ENCODE measurements at places on chromosomes 6 and 20.

DNA sequence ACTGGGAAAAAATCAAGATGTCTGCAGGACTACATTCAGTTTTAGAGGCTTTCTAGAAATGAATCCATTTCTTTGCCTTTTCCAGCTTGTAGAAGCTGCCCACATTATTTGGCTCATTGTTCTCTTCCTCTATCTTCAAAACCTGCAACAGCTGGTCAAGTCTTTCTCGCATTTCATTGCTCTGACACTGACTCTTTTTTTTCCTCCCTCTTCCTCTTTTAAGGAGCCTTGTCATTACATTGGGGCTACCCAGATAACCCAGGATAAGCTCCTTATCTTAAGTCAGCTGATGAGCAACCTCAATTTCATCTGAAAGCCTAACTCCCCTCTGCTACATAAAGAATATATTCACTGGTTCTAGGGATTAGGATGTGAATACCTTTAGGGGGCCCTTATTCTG is 53.2 kb upstream of the CEP162 start:
- peak; percentile 7 for DNase-seq

DNA sequence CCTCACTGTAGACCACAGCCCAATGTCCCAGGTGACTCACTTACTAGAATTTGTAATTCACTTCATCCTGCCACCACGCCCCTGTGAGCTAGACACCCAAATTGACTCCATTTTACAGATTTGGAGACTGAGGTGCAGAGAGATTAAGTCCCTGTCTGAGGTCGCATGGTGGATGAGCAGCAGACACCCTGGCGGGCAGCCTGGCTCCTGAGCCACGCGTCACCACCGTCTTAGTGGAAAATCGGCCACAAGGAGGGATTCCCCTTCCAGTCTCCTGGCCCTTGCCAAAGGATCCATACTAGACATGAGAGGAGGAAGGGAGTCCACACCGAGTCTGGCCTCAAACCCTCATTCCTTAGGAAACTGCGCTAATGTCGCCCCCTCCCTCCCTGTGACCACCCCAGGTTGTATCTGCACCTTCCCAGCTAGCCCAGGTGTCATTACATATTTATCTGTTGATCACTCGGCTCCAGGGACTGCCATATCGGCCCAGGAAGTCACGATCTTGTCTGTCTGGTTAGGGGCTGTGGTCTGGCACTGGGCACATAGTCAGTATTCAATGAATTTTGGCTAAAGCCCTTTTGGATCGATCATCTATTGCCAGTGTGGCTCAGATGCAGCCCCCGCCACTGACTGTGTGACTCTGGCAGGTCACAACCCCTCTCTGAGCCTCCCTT is 25.7 kb upstream of the PTGIS start:
- DNase-seq: no peak

- no peak for DNase-seq
These were observed 18.2 kb downstream of the FERMT1 start for GRCh38 chr20:6104493-6105188.

DNA sequence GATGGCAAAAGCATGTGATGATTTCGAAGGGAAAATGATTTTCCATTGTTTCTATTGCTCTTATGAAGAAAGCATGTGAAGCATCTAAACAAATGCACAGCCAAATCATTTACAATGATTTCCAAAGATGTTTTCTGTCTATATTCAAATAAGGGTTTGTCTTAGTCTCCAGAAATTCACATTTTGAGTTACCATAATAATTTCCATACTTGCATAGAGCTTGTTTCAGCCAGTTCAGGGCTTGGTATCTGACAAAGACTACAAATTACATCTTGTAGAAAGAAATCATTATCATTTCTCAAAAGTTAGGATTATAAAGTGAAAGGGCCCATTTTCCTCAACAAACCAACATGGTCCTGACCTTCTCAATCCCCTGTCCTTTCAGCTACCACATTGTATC is 74.4 kb upstream of the PLEKHG1 start:
- DNase-seq: no peak

GRCh38 chr20:57619051-57619831 is 985 bp downstream of the ZBP1 start:
- DNase-seq: no peak

DNA sequence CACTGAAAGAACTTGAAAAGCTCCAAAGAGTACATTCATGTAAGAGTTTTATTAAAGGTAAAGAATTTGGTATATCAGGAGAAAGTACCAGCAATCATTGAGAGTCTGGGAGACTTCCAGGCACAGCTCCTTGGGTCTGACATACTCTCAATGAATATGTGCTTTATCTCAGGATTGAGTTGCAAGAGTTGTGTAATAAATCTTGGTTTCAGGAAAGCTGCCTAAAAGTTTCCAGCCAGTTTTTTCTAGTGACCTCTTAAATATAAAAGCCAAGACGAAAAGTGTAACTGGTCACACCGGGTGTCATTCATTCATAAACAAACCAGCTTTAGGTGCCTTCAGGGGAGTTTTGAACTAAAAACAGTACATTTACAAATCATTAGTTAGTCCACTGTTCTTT is 21.6 kb upstream of the GJA1 start:
- DNase-seq: no peak

DNA sequence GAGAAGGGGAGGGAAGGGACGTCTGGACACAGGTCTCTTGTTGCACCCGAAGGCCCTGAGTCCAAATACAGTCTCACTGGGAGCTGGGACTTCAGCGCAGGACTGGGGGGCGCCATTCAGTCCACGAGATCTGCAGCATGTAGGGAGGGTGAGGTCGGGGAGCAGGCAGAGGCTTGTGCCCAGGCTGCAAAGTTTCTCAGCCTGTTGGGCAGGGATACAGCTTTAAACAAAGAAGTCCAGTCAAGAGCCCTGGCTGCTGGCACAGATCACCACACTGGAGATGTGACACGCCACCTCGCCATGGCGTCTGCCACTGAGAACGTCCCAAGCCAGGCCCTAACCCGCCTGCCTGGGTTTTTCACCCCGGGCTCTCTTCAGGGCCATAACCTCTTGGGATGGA is 256.6 kb downstream of the DLL1 start:
- no peak for DNase-seq

GRCh38 chr20:32216179-32217142 is 8.8 kb downstream of the POFUT1 start:
- DNase-seq: no peak

GRCh38 chr20:2086980-2087377 is 14.6 kb upstream of the STK35 start:
- no peak for DNase-seq

- DNase-seq: no peak
These were observed 195.5 kb upstream of the FBXL4 start for GRCh38 chr6:99143108-99143861.

GRCh38 chr6:2426561-2427340 is 181.3 kb upstream of the GMDS start:
- DNase-seq: no peak

DNA sequence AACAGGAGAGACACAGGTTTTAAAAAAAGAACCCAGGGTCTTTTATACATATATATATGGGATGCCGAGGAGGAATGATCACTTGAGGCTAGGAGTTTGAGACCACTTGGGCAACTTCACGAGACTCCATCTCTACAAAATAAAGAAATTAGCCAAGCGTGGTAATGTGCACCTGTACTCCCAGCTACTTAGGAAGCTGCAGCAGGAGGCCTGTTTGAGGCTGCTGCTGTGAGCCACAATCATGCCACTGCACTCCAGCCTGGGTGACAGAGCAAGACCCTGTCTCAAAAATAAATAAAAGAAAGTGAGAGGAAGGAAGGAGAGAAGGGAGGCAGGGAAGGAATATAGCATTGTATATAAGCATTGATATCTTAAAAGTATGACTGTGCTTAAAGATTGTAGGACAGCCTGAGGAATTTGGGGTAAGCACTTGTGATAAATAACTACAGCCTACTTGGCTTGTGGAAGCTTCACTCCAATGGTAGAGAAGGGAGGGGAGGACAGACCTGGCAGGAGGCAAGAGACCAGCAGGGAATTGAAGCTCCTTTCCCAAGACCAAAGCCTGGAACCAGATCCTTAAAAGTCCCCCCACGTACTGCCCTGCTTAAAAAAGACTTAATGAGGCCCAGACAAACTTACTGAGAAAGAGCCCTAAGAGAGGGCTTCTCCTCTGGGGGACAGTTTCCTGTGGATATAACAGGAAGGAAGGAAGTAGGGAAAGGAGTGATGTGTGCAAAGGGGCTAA is 2.5 kb upstream of the SNTA1 start:
- no peak for DNase-seq

DNA sequence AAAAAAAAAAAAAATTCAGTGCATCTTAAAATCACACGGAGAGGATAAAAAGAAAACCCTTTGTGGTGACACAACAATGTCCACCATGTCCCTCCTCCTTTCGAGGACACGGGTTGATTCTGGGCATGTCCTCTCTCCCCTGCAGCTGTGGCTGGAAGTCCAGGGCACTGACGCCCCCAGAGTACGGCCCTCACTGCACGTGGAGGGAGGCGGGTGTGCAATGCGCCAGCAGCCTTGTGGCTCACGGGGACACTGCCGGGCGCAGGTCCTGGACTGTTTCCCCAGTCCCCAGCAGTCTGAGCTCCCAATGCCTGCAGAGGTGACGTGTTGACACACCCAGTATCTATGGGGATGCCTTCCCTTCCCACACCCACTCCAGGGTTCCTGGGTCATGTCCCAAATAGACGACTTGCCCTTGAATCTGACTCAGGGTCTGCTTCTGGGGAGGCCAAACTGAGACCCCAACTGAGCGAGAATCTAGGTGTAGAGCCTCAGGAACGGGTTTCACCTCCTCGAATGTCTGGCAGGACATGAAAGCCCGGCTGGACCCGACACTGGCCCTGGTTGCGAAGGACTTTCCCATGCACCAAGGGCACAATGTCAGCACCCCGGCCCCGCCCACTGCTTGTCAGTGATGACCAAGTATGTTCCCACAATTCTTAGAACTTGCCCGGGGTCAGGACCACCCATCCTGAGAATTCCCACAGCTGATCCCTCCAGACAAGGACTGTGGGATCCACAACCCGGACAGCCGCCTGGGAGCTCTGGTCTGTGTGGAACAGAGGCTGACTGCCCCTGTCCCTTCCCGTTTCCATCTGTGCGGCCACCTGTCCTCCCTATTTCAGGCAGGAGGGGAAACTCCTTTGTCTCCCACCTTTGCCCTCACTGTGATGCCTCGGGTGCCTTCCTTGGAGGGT is 425.1 kb upstream of the SULF2 start:
- DNase-seq: no peak

DNA sequence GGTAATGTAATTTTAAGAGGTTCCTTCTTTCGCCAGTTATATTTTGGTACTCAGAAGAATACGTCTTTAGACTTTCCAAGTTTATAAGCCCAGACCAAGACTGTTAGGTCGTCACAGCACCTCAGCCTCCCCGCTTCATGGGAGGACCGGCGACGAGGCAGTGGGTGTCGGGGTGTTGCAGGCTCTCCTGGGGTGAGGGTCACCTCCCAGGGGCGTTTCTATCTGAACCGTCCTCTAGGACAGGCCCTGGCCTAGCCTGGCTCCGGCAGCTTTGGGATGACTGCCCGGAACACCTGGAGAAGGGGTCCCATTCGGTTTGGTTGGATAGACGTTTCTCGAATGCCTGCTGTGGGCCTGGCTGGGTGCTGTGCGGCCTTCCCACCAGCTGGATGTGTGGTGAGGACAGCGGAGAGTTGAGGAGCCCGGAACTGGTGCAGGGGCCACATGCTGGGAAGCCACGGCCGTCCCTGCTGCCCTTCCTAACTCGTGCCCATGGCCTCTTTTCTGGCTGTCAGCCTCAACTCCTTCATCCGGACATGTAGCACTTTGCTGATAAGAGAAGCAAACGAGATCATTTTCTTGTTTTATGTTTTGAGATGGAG is 1.1 kb downstream of the OSBPL2 start:
- DNase-seq: no peak

DNA sequence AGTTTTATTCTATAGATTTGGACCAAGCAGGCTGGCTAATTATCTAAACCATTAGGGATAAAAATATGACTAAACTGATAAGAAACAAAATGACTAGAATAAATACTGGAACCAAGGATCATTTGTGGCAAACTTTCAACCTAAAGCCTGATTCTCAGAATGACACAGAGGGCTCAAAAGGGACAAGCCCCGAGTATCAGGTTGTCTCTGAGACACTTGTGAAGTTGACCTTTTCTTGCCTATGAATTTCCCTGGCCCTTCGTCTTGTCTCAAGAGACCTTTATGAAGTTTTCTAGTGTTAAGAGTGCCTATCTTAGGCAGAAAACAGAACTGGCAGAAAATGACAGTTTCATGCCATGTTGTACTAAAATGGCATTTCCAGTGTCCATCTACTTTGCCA is 68.3 kb downstream of the IMPG1 start:
- no peak for DNase-seq

- DNase-seq: no peak
These were observed 551.3 kb upstream of the EPHA7 start for GRCh38 chr6:93970684-93971083.

DNA sequence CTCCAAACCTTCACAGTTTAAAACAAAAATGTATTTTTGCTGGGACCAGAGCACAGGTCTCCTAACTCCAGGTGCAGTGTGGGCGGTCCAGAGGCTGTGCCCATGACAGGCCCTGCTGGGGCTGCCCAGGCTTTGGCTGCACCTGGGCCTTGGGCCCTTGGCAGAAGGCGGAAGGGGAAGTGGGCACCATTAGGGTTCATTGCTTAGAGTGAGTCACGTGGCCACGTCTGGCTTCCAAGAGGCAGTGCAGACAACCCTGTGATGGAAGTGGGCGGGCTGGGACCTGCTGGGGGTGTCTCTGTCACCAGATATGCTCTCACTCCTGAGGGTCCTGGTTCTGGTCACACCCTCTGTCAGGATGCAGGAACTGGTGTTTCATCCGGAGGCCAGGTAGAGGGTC is 302.2 kb downstream of the QKI start:
- DNase-seq: no peak

- no peak for DNase-seq
These were observed 279.8 kb downstream of the CDH26 start for GRCh38 chr20:60237981-60238380.

DNA sequence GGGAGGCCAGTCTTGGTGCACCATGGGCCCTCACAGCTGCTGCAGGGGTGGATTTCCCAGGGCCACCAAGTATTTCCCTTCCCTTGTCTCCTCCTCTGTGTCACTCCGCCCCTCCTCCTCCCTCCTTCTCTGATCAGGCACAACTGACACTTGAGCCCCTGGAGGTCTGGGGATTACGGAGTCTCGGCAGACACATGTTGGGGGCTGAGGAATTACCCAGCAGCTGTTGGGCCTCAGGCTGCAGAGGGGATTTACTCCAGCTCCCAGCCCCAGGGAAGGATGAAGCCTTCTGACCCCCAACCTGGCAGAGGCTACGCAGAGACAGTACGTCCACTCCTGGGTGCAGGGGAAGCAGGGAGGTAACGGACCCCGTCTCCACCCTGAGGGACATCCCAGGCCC is 420.5 kb upstream of the SULF2 start:
- no peak for DNase-seq

DNA sequence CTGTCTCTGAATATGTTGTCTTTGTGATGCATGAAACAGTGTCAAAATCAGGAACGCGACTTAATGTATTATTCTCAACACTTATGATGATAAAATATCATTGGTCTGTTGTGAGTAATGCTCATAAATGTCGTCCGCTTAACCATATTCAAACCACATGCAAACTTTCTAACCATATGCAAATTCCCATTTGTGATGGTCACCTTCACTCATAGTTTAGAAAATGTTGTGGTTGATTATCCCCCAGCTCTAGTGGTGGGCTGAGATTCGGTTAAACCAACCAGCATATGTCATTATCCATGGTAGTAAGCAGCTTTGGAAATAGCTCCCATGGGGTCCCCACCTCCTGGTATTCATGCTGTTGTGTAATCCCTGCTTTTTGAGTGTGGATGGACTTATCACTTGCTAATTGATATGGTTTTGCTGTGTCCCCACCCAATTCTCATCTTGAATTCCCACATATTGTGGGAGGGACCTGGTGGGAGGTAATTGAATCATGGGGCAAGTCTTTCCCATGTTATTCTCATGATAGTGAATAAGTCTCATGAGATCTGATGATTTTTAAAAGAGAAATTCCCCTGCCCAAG is 360.0 kb upstream of the TSHZ2 start:
- DNase-seq: no peak

Data from erythroblast (primary cell).